ENCODE measurements at places on chromosomes 4 and X. TPM values are rescaled to one million over a fixed set of nuclear protein-coding genes. Genes with fewer than 3 reads are reported as not detected.

DNA sequence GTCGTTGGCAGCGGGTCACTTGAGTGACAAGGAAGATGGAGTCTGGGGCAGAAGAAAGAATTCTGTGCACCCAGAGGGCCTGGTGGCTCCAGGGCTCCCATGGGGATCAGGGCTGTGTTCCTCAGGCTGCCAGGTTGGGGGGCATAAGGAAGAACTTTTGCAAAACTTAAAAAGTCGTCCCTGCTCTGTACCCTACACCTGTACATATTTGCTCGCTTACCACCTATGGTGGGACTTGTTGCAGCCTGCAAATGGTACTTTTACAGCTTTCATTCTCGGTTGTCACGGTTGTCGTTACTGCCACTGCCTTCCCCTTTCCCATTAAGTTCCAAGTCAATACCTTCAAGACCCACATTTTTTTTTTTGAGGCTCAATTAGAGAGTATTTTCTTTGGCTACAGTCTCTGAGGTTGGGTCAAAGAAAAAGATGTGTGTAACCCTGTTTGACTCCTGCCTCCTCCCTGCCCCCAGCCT is 9.1 kb downstream of the ARX start:
- DNase-seq = no peak

The RS1 gene
- total RNA-seq = 0.17 TPM

- DNase-seq = peak; percentile 22
Measured at GRCh38 chr4:186486172-186486571, 69.2 kb downstream of the MTNR1A start.

The JCHAIN gene
- 0.30 TPM for total RNA-seq

The MAOB gene
- total RNA-seq = 21.6 TPM

All from renal cortical epithelial cell (primary cell).